ENCODE measurements at places on chromosomes 1 and 21. TPM values are rescaled to one million over a fixed set of nuclear protein-coding genes. Genes with fewer than 3 reads are reported as not detected.

Gene CDC42BPA
- total RNA-seq: 33.4 TPM

Gene ACAP3
- total RNA-seq: 37.9 TPM

GRCh38 chr1:174116042-174116441 is 43.3 kb upstream of the RABGAP1L start:
- DNase-seq: no peak

Gene SDHC
- 47.0 TPM for total RNA-seq

Gene OBSCN
- 20.9 TPM for total RNA-seq

- no peak for DNase-seq
Observed at GRCh38 chr1:50305808-50306207, 117.4 kb downstream of the DMRTA2 start.

Gene NID1
- 26.0 TPM for total RNA-seq

GRCh38 chr1:51168936-51169335 is 66.9 kb downstream of the C1orf185 start:
- no peak for DNase-seq

Gene FAM43B
- total RNA-seq: 0.13 TPM

DNA sequence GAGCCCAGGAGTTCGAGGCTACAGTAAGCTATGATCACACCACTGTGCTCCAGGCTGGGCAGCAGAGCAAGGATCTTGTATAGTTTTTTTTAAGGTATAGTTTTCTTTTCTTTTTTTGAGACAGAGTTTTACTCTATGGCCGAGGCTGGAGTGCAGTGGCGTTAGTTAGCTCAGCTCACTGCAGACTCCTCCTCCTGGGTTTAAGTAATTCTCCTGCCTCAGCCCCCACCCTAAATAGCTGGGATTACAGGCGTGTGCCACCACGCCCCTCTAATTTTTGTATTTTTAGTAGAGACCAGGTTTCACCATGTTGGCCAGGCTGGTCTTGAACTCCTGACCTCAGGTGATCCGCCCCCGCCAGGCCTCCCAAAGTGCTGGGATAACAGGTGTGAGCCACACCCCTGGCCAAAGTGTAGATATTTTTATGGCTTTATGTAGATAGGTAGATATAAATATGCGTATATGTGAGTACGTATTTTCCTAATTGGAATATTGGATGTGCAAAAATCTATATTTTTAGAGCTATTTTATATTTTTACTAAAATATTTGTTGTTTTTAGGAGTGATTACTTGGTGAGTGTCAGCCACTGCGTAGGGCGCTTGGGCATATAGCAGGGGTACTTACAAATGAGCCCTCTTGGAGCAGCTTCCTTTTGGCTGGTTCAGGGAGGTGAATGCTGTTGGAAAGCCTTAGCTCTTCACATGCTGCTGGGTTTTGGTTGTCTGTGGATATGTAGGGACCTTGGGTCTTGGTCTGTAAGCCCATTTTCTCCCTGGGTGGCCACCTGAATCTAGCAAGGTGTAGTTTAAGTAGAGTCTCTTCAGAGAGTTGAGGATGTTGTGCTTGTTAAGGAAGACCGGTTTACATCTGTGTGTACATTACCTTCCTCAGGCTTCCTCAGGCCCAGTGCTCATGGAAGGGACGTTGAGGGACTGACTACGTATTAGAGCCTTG is 9.5 kb downstream of the KDM4A start:
- no peak for DNase-seq

DNA sequence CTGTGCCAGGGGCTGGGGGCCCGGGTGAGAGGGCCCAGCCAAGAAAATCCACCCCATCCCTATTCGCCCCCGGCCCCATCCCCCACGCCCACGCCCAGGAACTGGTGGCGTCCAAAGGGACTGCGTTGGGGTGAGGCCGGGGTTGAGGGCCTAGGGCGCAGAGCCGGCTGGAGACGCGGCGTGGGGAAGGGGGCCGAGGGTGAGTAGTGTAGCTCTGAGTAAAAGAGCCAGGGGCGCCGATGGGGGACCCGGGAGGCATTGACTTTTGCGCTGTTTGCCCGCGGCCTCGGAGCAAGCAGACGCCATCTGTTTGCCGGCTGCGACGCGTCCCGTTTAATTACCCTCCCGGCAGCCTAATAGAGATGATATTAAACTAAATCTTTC is 3.5 kb upstream of the DMRTA2 start:
- DNase-seq: no peak

Gene PRKACB
- total RNA-seq: 13.7 TPM

DNA sequence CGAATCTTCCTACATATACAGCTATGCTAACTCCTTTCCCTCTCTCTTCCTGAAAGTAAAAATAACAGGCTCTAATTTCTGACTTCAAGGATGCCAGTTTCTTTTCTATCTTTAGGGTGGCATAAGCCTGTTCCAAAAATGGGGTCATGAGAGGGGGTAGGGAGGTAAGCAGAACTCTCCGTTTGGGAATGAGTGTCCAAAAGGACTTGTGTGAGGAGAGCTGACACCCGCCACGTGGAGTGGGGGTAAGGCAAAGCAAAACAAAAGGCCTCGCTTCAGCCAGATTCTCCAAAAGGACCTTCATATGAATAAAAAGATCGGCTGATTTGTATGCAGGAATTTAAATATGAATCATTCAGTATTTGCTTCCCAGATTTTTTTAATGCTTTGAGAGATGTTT is 28.6 kb downstream of the PLPPR4 start:
- DNase-seq: no peak

DNA sequence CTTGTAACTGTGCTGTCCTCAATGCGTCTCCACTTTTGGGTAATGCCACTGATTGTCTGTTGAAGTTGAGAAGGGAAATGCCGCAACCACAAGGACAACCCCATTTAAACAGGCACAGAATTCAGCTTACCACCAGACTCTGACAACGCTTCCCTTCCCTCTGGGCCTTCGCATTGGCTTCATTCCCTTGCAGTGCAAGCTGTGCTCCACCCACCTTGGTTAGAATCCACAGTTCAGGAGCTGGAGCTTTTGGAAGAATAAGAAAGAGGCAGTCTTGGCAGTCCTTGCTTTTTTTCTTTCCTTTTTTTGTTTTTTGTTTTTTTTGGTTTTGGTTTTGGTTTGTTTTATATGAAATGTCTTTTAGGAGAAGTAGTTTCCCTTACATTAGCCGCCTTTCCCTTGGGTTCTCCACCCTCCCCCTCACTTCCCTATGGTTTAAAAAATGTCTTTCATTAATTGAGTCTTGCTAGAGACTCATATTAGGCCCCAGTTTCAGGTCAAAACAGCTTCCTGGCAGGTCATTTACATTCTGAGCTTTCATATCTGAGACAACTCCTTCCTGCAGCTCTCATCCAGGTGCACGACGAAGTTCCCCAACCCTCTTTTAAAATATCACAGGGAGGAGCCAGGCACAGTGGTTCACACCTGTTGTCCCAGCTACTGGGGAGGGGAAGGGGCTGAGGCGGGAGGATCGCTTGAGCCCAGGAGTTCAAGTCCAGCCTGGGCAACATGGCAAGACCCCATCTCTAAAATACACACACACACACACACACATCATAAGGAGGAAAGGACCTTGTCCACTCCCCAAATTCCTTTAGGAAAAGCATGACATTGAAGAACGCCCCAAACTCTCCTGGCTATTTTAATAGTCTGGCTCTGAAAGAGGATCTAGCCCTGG is 20.7 kb upstream of the LAX1 start:
- no peak for DNase-seq

Gene FBLIM1
- 364 TPM for total RNA-seq

GRCh38 chr1:84497631-84498275 is 8.4 kb upstream of the SPATA1 start:
- DNase-seq: no peak

Gene FAM3B
- 6.1 TPM for total RNA-seq

- DNase-seq: no peak
Observed at GRCh38 chr1:67710417-67710816, 25.4 kb downstream of the GADD45A start.

All from kidney epithelial cell (primary cell).